Islet precursor cell (in vitro differentiated cells): ENCODE measurements at places on chromosomes 7 and 10.
A peak's percentile ranks its signal among the peaks of the same experiment; 100 is the strongest.

- no peak for DNase-seq
Observed at GRCh38 chr10:64037071-64037661, 516.0 kb downstream of the REEP3 start.

DNA sequence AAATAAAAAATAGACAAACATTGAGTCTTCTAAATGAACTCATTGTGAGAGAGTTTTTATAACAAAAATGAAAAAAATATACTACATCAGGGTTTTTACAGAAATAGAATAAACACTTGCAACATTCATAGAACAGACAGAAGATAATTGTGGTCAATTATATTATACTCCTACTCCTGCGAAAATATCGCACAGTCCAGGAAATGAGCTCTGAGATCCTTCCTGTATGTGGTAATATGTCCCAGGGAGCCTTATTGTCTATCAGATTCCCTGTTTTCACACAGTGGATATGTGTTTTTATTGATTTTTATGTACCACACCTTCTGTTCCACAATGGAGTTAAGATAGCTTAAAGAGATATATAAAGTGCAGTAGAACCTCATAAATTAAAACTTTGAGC, 27.5 kb upstream of the RELN start:
- DNase-seq: no peak

GRCh38 chr7:45683556-45684148, 109.5 kb downstream of the ADCY1 start:
- no peak for DNase-seq

DNA sequence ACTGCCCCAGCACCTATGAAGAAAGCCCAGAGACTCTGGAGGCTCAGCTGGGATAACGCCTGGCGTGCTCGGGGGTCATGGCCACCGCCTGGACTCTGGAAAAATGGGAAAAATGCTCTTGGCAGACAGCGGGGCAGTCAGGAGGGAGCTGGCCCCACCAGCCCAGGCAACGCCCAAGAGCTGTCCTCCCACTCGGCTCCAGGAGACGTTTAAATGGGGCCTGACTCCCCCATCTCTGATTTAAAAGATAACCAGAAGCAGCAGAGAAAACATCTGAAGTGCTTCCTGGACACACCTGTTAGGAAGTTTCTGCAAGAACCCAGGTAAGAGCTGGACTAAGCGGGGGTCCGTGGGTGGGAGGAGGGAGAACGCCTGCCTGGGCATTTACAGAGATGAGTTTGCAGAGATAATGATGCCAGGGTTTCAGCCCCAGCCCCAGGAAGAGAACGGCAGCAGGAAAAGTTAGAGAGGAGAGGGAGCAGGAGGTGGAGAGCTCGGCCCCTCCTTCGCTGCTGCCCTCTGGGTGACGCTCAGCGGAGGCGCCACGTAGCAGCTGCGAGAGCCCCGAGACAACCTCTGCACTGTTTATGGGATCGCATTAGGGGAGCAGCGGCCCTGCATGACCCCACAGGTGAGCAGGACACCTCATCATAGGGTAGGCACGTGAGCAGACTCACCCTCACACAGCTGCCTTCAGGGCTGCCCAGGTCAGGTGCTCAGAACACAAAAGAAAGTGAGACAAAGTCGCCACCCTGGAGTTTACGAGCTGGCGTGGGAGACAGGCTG, 83.5 kb upstream of the INSIG1 start:
- no peak for DNase-seq

DNA sequence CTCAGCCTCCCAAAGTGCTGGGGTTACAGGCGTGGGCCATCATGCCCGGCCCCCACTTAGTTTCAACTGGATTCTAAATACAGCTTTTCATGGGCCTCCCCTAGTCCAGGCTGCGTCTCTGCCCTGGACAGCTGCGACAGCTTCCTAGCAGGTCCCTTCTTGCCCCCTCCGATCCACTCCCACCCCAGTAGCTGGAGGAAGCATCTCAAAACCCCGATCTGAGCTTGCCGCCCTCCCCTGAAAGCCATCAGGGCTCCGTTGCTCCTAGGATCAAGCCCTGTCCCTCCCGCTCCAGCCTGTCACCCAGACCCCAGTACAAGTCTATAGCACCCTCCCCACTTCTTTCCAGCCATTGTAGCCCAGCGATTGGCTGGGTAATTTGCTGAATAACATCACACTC, 64.5 kb downstream of the VWA2 start:
- DNase-seq: no peak

DNA sequence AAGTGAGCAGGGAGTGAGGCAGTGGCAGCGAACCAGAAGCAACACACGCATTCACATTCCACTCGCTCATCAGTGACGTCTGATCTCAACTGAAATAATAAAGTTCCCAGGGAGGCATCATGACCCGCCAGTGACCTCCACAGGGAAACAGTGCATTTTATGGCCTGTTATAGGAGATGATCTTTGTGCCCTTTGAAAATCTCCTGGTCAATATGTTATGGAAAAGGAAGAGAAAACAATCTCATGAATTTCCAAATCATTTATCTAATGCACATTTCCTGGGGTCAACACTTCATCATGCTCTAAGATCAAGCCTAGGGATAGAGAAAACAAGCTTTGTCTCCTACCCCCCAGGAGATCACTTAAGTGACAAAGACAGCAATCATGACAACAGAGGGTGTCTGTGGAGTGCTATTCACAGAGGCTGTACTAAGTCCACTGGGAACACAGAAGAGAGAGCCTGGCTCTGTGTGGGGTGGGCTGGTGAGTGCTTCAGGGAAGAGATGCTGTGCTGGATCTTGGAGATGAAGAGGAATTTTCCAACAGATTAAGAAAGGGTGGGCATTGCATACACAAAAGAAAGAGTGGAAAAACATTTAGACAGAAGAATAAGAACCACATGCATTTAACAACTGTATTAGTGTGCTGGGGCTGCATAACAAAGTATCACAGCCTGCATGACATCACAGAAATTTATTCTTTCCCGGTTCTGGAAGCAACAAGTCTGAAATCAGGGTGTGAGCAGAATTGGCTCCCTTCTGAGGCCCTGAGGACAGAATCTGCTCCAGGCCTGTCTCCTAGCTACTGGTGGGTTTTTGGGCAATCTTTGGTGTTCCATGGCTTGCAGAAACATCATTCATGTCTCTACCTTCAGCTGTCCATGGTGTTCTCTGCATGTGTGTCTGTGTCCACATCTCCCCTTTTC, 613.9 kb upstream of the IGFBP3 start:
- DNase-seq: no peak

- DNase-seq: no peak
Observed at GRCh38 chr7:7443806-7444350, 91.8 kb downstream of the COL28A1 start.

GRCh38 chr7:134778941-134779740, at the start of gene CALD1:
TSS of gene CALD1 (plus strand) at chr7:134779634. CDS start at chr7:134867734, 88,100 bp downstream.
- DNase-seq: peak; percentile 100

DNA sequence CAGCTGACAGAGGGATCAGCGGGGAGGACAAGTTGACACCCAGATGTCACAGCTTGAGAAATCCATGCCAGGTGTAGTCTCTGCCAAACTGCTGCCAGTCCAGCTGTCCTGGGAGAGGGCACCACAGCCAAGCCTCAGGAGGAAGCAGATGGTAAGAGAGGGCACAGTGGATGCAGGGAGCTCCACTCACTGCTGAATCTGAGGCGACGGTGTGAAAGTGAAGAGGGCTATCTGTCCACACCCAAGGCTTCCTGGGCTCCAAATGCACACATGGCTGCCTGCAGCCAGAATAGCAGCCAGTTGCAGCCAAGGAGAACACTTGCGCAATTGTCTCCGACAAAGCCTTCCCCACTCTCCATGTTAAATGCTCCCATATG, 502.4 kb downstream of the GRID1 start:
- DNase-seq: peak; percentile 56

GRCh38 chr7:69878015-69878414, 279.7 kb downstream of the AUTS2 start:
- no peak for DNase-seq

GRCh38 chr7:46243406-46243805, 322.3 kb upstream of the IGFBP3 start:
- no peak for DNase-seq

- no peak for DNase-seq
Observed at GRCh38 chr7:277228-277627, 12.7 kb upstream of the FOXL3 start.

DNA sequence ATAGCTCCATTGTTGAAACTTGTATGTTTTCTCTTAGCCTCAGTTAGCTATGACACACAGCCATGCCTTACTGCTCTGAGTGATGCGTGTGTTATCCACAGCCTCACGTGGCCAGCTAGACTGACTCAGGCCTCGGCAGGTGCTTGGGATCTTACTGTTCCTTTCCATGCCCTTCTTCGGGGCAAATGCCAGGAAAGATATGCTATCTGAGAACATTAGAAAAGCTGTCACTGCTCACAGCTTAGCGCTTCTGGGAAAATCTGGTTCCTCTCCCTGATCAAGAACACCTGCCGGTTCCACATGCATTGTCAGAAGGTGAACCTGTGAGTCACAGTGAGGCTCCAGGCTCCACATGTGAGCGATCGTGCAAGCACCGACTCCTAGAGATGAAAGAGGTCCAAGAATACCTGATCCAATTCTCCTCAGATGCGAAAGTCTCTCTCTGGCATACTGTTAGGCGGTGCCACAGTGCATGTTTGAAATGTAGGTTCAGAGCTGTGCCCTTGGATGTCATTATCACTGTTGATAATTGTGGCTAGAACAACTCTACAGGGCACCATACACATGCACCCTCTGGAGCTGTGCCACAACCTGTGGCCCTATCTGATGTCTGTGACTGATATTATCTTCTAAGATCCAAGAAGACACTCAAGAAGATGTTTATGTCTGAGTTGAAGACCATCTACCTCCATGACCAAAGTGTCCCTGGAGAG, 247.8 kb upstream of the IGFBP3 start:
- DNase-seq: no peak

DNA sequence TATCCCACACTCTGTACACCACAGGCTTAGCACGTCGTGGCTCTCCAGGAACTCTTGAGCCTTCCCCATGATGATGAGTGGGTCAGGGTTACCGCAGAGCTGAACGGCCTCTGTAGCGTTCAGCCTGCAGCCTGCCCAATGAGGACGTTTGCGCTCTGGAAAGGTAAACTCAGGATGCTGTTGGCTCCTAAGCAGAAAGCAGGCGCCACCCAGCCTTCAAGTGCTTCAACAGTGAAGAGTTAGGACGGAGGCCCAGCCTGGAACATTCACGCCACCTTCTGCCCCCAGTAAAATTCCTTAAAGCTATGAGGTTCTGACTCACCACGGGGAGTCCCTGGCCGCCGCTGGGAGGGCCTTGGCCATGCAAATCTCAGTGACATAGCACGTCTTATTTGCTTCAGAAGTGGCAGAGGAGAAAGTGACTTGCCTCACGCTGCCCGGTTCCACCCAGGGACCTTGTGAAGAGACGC, 161.5 kb upstream of the SH2B2 start:
- DNase-seq: peak; percentile 97

GRCh38 chr10:97858001-97858439, 8.4 kb downstream of the GOLGA7B start:
- no peak for DNase-seq

- DNase-seq: no peak
Observed at GRCh38 chr10:75016325-75016724, 95.1 kb upstream of the SAMD8 start.

DNA sequence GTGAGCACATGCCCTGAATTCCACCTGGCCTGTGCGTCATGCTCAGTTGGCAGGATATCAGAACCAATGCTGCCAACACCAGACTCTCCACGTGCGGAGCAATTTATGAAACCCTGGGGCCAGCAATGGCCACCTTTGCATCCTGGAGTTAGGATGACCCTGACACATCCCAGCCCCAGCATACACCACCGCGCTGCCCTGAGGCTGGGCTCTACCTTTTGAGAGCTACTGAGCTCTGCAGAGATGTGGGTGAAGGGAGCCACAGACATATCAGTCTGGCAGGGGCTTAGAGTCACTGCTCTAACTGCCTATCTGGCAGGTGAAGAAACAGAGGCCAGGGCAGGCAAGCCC, 41.9 kb downstream of the SYPL1 start:
- DNase-seq: no peak

GRCh38 chr10:81042647-81043046, 504.9 kb downstream of the SH2D4B start:
- DNase-seq: no peak

DNA sequence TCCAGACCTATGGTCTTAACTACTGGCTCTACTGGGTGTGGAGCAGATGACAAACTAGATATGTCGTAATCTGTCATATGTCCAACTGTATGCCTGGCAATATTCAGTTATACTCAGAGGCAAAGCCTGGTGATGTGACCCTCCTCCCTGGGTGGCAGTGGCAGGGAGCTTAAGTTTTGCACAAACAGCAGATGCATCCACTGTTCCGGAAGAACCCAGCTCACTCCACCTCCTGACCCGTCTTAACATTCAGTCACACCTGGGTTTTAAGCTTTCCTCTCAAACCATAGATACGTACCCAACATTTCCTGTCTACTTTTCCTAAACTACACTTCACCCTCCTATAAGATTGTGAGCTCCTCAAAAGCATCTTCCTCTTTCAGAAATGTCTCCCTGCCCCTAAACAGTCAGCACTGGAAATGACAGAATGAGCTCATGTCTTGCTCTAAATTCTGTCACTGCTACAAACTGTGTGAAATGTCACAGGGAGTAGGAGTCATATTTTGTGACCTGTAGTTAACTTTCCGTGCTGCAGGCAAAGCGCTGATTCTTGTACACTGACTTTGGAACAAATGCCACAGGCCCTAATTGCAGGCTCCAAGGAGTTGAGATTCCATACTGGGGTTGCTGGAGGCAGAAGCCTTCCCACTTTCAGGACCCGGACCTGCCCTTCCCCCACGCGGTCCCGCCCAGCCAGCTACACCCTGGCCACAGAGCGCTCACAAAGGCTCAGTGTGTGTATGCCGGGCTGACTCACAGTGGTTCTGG, 23.9 kb downstream of the SCD start:
- DNase-seq: peak; percentile 100

DNA sequence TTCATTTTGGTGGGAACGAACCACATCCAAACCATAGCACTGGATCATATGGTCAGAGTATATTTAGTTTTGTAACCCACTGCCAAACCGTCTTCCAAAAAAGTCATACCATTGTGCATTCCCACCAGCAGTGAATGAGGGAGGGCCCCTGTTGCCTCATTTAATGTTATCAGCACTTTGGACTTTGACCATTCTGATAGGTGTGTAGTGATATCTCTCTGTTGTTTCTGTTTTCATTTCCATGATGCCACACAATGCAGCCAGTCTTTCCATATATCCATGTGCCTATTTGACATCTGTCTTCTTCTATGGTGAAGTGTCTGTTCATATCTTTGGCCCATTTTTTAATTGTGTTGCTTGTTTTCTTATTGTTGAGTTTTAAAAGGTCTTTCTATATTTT, 105.0 kb upstream of the PPP2R2D start:
- peak; percentile 23 for DNase-seq

DNA sequence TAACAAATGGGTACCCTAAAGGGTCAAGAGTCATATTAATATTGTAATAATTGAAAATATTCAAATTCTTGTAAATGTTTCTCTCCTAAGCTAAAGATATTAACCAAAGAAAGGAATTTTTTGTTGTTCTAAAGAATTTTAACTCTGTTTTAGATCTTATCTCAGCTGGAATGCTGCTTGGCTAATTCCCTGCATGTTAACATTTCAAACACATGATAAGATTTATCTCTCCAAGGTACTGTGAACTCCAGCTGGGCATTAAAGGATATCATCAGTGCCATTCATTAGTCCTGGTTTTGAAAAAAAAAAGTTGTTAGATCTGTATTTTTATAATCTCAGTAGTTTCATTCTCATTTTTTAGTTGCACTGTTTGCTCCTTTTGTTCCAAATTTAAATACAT, 76.9 kb downstream of the MAPK8 start:
- DNase-seq: no peak

- no peak for DNase-seq
Observed at GRCh38 chr7:108580298-108580697, 10.6 kb downstream of the DNAJB9 start.
